ENCODE measurements at places on chromosomes 7 and 10.

DNA sequence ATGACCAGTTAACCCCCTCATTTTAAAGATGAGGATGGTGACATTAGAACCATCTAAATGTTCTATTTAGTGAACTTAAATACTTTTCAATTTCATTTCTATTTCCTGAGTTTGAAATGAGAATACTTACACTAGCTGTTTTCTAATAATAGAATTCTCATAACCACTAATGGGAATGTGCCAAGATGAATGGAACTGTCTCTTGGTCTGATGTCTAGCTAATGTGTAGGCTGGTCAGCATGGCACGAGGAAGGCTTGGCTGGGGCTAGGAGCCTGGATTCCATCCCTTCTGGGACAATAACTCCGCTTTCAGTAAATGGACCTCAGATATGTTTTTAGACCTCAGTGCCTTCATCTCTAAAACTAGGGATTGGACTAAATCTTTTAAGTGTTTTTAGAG lies 185.8 kb upstream of the NRP1 start:
- DNase-seq = no peak

DNA sequence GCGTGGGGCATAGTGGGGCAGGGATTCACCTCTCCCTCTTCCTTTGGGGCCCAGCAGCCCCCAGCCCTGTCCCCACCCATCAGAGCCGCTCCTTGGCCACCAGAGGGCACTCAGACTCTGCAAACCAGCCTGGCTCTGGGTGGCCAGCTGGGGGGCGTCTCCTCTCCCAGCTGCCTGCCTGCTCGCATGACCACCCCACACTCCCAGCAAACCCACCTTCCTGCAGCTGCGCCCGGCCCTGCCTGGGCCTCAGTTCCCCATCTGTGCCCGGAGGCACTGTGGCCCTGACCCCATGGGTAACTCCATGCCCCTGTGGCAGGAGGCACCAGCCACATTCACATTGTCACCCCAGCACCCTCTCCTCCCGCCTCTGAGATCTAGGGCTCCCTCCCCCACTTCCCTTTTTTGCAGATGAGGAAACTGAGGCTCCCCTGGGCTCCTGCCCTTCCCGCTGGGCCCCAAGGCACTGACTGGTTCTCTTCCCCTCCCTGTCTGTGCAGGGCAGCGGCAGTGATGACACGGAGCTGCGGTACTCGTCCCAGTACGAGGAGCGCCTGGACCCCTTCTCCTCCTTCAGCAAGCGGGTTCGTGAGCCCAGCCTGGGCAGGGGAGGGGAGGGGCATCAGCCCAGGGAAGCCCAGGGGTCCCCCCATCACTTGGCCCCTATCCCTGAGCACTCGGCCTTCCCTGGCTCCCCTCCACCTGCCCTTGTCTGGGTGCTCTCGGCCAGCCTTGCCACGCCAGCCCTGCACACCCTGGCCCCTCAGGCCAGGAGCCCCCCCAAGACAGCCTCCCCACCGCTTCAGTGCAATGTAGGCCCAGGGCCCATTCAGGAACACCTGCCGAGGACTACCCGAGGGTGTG lies 6.9 kb upstream of the SH2B2 start:
- no peak for DNase-seq

DNA sequence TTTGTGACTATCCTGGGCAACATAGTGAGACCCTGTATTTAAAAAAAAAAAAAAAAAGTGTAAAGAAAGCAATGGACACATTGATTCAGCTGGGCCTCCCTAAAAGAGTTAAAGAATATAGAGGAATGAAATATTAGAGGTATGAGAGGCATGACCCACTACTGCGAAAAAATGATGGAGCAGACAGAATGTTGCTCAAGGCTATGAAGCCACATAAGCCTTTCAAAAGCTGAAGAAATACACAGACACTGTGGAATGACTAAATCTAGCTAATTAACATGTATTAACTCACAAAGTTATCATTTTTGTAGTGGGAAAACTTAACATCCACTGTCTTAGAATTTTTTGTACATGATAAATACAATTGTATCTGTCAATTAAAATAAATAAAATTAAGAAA lies 107.3 kb downstream of the HGF start:
- DNase-seq = no peak

DNA sequence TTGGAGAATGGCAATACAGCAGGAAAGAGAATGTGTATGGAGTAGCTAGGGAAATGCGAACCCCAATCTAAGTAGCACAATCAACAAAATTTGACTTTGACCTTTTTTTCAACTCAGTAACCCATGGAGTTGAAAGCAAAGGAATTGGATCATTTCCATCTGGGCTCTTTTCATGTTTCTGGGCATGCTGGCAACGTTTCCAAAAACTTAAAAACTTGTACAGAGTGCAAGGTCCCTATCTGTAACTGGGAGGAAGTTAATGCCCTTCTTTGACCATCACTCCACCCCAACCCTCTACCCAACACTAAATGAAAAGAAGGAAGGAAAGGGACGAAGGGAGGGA lies 1.3 kb upstream of the HIBADH start:
- DNase-seq = no peak

GRCh38 chr10:82267465-82267864 lies 392.5 kb downstream of the NRG3 start:
- no peak for DNase-seq

- no peak for DNase-seq
Observed at GRCh38 chr10:104690959-104691358, 49.9 kb downstream of the SORCS3 start.

DNA sequence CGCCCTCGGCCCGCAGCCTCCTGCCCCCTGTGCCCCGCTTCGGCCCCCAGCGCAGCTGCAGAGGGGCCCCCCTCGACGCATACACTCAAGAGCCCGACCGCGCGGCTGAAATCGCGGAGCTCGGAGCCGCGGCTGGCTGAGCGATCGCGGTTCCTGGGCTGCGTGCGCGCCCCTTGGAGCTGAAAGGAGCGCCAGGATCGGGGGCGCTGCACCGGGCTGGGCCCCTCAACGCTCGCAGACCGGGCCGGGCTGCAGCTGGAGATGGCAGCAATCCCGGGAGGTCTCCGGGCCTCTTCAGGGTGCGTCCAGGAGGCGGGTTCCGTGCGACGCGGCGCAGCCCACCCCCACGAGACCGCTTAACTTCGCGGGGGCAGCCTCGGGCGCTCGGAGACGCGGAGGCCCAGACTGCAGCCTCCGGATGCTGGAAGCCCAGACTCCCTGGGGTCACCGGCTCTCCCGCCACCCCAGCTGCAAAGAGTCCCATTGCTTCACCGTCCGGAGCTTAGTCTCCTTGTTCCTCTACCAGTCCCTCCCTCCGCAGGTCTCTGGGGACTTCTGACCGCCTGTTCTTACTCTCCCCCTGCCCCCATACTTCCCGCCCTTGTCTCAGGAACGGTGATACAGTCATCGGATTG lies 73.0 kb upstream of the LRRC4 start:
- no peak for DNase-seq

GRCh38 chr10:29470843-29471543 lies 163.8 kb downstream of the SVIL start:
- DNase-seq = no peak

DNA sequence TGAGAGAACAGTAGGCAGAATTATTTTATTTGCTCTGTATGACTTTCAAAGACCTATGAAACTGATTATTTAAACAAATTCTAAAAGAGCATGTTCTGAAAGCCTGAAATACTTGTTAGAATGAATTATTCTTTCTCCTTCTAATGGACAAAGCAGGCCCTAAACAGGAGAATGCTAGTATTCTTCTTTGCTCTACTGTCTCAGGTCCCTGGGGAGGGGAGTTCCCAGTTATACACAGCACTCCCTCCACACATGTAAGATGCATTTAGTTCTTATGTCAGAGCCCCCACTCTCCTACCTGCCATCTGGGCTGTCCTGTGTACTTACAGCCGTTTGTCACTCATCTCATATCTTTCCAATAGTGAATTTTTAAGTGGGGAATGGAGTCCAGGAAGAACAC lies 633.5 kb upstream of the ANKRD30A start:
- DNase-seq = no peak

DNA sequence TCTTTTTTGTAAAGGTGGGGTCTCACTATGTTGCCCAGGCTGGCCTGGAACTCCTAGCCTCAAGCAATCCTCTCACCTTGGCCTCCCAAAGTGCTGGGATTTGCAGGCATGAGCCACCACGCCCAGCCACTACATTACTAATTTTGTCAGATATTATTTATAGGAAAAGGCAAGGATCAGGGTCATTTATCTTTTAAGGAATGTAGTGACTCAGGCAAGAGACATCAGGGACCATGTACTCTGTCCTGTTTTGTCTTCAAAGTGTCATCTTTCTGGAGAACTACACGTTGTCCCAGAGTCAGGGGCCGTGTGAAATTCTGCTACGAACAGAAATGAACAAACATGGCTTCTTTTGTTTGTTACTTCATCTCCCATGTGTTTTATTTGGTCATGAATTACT lies 105.3 kb downstream of the NPTX2 start:
- no peak for DNase-seq

DNA sequence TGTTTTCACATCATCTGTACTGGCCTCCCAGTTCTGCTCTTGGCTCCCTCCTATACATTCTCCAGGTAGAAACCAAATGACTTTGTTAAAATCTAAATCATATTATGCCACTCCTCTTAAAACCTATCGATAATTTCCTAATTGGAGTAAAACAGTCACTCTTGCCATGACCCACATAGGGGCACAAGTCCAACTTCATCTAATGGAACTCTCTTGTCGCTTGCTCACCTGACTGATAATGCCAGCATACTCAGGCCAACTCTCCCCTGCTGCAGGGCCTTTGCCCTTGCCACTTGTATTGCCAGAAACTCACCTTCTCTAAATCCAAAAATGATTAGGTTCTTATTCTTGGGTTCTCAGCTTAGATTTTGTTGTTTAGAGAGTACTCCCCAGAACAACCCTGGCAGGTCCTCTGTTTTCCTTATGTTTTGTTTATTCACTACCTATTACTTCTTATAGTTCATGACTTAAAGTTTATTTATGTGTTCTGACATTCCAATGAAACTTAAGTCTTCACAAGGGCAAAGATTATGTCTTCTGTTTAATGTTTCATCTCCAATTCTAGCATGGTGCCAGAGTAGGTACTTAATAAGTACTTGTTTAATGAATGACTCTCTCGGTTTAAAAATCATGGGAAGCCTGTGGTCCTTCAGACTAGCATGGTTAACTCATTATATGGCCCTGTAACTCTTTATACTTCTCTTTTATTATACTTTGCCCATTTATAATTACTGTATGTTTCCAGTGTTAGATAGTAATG lies 345.9 kb upstream of the SMIM30 start:
- no peak for DNase-seq

DNA sequence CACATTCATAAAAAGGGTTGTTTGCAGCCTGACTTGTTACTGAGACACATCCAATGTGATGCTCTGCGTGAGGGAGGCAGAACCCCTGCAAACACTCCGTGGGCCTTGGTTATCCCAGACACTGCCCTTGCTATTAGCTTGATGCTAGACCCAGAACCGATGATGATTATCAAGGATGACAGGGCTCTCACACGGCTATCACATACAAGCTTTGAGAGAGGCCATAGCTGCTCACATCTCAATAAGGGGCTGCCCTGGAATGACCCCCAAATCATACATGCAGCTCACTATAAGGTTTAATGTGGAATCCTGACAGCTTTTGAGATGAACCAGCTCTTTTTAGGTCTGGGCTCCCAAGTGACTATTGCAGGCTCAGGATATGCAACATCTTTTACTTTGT lies 44.4 kb upstream of the TCERG1L start:
- DNase-seq = no peak

- no peak for DNase-seq
Observed at GRCh38 chr7:55484241-55484640, 88.1 kb downstream of the VOPP1 start.

DNA sequence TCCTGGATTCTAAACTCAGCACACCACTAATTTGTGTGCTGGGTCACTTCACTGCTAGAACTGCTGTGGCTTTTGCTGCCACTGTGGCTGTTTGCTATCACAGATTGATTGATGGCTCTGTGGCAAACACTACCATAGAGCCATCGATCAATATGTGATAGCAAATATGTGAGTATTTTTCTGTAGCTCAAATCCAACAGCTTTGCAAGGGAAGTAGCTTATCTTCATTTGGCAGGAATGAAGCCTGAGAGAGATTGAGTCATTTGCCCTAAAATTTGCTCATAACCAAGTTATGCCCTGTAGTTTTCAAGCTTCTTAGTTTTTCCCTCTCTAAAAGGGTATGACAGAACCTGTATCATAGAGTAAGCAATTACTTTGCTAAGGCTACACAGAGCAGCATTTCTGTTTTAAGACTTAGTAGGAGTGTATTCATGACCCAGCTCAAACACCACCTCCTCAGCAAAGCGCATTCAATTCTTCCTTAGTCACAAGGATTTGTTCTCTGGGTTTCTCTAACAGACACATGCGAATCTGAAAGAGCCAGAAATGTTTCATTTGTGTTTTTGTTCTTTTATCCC lies 43.1 kb downstream of the MINPP1 start:
- no peak for DNase-seq

- no peak for DNase-seq
Observed at GRCh38 chr10:75288140-75288711, 52.5 kb upstream of the COMTD1 start.

GRCh38 chr10:48274636-48275035 lies at the start of gene FRMPD2:
Gene FRMPD2, minus strand, starts transcription at chr10:48274696. Its CDS starts 129 bp downstream, at chr10:48274567.
- no peak for DNase-seq

DNA sequence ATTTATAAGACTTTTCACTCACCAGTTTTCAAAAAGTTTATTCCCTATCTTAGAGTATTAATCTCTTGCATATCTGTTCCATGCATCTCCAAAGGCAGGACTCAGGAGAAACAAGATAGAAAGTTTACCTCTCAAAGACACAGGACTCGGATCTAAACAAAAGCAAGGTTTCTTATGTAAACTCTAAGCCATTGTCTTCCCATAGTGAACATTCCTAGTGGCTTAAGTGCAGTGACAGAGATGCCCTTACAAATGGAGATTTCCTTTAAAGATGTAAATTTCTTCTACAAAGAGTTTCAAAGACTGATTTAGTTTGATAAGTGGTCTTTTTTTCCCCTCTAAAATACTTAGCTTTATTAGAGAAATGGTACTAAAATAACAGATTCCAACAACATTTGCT lies 209.8 kb downstream of the ACTR3B start:
- DNase-seq = no peak

- no peak for DNase-seq
Observed at GRCh38 chr10:77919713-77920108, 6.8 kb downstream of the DLG5 start.

DNA sequence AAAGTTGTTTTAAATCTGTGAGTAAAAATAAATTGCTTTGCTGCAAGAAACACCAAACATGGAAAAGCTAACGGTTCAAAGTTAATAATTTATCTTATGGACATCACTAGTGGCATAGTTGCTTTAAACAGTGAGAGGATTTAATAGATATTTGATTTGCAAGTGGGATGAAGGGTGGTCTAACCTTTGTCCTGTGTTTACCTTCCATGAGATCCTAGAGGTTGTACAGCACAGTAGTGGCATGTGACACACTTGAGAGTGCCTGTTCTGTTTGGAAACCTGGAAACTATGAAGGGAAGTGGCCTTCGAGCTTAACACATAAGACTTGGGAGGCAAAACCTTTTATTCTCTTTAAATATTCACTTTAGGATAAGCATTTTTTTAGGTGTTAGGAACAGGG lies 16.0 kb downstream of the EGFR start:
- no peak for DNase-seq

DNA sequence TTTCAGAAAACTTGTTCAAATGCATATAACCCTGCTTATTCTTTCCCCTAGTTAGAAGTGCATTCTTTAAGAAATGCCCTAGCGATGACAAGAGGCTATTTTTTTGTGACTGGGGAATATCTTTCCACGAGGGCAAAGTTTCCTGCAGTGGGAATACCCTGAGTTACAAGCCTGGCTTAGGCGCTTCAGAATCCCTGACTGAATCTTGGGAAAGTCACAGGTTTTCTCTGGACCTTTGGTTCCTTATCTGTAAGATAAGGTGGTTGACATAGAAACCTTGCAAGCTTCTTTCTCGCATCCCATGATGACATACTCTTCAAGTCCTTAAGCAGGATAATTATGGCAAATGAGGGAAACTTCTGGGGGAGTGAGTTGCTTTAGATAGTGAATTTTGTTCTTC lies 80.5 kb upstream of the FZD8 start:
- DNase-seq = no peak

All from ureter (tissue), 1 donor.